ENCODE measurements at places on chromosomes 11 and 22.

GRCh38 chr11:62341588-62341987 lies 4.3 kb downstream of the ASRGL1 start:
- DNase-seq, result no peak

GRCh38 chr11:62823677-62824076 lies 8.2 kb downstream of the STX5 start:
- no peak for DNase-seq

- no peak for DNase-seq
These were observed 9.4 kb downstream of the LZTR1 start for GRCh38 chr22:20991252-20992055.

DNA sequence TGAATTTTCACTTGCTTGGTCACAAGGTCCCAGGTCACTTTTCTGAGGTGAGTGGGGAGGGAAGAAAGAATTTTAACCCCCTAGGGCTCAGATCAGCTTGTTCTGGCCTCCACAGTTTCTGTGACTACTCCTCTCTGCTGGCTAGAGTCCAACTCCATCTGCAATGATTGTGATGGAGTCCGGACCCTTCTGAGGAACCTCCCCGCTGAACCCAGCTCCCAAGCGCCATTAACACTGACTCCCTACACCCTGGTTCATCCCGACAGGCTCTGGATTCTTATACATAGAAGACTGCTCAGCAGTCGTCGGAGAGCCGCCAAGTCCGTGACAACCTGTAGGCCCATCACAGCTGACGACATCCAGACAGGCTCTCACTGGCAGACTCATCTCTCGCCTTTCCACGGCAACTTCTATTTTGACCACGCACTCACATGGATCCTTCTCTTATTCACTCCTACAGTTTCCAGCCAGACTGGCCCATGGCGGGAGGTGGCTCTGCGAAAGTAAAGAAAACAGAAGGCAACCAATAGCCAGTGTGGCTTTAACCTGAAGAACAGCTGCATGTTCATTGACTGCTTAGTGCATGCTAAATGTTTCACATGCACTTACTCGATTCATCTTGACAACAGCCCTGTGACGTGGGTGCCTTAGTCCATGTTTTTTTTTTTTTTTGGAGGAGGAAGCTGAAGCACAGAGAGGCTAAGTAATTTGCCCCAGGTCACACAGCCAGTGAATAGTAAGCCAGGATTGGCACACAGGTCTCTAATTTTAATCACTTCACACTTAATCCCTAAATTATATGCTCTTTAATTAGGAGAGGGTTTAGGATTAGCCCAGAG lies 68.0 kb upstream of the PRDM11 start:
- no peak for DNase-seq

DNA sequence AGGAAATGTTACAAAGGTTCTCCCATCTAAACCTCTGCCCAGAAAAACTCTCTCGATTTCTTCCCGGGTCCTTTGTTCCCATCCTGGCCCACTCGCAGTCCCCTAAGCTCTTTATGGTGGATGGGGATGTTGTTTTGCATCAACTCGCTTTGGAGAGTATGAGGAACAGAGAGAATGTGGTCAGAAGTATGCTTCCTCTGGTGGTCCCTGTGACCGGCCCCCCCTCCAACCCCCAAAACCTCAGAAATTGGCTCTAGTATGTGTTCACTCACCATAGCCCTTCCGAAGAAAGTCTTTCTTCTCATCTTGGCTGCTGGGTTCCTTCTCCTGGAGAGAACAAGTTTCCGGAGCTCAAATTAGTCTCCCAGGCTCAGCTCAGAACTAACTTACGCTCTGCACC lies 54.4 kb downstream of the GRAMD1B start:
- no peak for DNase-seq

- DNase-seq, result no peak
These were observed 7.9 kb downstream of the PNPLA5 start for GRCh38 chr22:43883719-43884415.

DNA sequence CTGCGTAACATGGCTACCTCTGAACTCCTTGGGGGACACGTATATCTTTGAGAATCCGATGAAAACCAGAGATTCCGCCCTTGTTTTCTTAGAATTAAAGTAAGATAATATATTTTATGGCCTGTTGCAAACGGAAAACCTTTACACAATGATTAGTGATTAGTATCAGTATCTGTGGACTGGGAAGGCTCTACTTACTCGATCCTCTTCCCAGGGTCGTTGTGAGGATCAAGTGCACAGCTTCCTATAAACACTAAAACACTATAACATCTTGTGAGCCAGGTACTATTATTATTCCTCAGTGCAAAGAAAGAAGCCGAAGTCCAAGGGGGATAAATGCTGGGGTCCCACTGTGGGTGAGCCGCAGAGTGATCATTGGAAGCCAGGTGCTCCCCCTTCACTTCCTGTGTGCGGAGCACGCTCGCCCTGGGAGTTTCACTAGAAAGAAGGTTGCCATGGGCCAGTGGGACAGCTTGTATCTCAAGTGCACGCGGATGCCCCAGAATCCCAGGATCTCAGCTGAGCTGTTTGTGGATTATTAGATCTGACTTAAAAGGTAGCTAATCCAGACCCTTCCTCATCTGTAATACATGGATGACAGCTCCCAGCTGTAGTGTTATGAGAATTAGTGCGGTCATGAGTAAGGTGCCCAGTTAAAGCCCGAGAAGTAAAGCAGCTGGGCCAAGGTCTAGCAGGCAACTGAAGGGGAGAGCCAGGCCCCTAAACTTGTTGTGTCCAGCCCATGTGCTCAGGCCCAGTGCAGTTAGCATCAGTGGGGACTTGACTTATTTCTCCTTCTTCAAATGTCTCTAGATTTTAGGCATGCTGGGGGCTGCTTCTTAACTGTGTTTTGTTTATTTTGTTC lies 839 bp downstream of the CBY1 start:
- DNase-seq, result no peak

GRCh38 chr11:35014346-35014745 lies 97.9 kb downstream of the PDHX start:
- DNase-seq, result no peak

GRCh38 chr22:46649141-46650077 lies 29.2 kb downstream of the GRAMD4 start:
- no peak for DNase-seq

DNA sequence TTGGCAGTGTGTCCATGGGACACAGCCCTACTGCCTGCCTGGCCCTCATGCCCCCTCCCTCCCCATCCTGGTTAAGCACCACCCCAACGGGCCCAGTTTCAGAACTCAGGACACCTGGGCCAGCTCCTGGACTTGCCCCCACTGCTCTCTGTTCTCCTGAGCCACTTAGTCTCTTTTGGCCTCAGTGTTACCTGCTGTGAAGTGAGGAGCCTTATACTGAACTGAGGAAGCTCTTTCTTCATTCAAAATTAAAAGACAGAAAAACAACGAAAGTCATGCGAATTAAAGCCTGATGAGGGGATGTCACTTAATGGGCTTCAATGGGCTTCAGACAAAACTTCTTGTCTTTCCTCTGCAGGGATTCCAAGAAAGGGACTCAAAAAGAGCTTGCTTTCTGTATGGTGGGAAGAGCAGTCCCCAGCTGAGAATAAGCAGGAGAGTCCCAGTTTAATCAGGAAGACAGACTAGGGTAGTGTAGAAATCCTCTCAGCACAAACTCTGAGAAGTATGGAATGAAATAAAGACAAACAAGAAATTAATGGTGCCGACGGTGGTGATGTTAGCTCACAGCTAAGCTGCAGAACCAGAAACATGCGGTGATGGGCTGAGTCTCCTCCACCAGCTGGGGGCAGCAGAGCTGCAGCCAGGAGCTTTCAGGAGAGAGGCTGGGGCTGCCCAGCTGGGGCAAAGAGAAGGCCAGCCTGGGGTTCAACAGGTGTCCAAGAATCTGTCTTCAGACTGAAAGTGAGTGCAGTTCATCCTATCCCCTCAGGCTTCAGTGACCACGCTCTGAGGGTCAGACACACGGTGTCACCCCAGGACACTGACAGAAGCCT lies 101.0 kb downstream of the GGTLC2 start:
- no peak for DNase-seq

DNA sequence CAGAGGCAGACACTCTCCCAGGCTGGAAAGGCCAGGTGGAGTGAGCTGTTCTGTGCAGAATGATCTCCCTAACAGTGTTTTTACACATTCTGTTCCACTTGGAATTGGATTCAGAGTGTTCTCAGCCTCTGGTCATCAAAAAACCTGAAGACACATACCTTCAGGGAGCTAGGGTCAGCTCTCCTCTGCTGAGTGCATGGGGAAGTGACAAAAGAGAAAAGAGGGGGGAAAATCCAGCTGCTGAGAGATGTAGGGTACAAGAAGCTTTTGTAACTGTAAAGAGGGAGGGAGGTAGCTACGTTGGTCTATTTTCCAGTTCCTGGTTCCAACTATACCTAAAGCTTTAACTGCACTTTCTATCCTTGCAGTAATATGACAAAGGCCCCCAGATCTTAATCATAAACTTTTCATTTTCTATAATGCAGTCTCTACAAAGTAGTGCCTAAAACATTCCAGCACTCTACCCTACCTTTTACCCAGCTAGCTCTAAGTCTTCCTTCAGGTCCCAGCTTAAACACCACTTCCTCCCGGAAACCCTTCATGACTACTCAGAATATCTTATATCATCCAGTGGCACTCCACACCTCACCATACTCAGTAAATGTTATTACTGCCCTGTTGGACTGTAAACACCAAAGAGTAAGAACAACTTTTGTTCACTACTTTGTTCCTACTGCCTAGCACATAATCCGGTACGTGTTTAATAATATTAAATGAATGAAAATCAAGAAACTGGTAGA lies 9.2 kb downstream of the MAPK1 start:
- DNase-seq, result no peak

DNA sequence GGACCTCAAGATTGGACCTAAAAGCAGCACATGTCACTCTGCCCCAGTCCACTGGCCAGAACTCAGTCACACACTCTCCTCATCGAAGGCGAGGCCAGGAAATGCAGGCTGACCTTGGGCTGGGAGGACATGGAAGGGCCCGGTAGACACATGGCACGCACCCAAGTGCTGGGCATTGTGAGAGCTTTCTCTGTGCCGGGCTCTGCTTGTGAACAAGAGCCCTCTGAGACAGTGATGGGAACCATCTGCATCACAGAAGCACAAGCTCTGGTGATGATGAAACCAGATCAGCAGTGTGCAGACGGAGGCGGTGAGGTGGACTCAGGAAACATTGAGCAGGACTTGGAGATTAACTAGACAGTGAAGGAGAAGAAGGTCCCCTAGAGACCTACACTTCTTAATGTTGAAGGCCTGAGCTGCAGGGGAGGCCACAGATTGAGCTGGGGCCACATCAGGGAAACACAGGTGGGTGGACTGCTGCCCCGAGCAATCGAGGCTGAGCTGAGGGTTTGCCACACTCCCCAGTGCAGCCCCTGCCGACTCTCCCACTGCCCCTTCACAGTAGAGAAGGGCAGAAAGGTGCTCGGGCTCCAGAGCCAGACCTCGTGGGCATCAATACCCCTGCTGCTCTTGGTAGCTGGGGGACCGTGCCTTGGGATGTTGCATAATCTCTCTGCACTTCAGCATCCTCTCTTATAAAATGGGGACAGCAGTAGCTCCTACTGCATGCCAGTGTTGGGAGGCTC lies 1460.5 kb downstream of the TBC1D22A start:
- DNase-seq, result no peak

DNA sequence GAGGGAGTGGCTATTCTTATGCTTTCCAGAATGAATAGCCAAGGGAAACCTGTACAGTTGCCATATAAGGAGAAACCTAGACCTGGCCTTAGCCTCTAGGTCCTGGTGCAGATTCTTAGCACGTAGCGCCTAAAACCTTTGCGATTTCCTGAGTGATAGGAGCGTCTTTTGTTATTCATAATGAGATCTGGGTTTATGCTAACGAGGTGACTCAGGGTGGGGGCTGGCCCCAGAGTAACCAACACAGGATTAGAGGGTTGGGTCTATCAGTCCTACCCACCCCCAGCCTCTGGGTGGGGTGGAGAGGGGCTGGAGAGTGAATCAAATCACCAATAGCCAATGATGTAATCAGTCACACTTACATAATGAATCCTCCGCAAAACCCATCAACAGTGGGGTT lies 73.4 kb upstream of the PARVG start:
- DNase-seq, result no peak

- no peak for DNase-seq
These were observed 166.1 kb upstream of the API5 start for GRCh38 chr11:43145653-43146052.

GRCh38 chr22:45224988-45225731 lies 15.5 kb downstream of the KIAA0930 start:
- no peak for DNase-seq

- no peak for DNase-seq
These were observed 4.4 kb downstream of the TMEM258 start for GRCh38 chr11:61787928-61788491.

- DNase-seq, result no peak
These were observed 6.0 kb downstream of the SYT9 start for GRCh38 chr11:7257724-7258123.

DNA sequence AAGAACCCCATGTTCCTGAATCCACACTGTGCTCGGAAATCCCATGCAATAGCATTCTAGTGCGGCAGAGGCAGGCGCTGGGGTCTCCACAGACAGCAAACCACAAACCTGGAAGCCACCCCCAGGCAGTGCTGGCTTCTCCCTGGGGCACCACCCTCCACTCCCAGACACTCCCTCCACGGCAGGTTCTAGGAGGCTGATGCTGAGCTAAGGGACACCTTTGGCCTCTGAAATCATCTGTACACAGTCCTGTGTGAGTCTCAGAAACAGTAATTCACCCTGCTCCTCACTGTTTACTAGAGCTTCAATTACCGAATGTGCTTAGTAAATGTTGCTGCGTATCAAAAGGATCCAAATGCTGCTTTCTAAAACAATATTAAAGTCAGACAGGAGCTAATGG lies 129.3 kb downstream of the EFCAB6 start:
- no peak for DNase-seq

- DNase-seq, result no peak
These were observed 3.5 kb downstream of the KRTAP5-10 start for GRCh38 chr11:71568704-71569349.

DNA sequence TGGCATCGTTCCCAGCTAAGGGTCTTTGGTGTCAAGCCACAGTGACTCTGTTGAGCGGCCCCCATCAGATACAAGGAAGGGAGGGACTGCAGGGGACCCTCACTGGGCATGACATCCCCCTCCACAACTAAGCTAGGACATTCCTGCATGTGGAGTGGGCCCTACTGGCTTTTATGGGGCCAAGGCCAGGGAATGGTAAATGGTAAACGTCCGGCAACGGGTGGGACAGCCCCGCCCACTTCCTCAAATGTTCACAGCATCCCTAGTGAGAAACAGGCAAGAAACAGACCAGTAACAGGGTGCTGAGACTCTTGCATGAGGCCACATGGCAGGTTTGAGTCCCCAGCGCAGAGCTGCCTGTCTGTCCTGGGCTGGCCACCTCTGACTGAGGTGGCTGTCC lies 4.4 kb downstream of the TMPRSS6 start:
- no peak for DNase-seq

- no peak for DNase-seq
These were observed 26.3 kb upstream of the ALDH3B2 start for GRCh38 chr11:67700548-67701262.

DNA sequence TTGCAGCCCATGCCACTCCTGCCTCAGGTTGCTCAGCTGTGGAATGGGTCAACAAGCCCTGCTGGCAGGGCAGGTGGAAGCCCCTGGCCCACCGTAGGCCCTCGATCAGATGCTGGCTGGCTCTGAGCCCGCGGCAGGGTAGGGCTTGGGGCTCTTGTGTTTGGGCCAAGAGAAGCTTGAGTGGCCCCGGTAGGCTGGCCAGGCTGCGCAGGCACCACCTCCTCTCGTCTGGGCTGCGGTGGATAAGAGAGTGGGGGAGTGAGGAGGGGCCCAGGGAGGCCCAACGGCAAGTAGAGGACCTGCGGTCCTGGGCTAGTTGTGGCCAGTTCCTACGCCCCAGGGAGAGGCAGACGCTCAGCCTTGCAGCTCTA lies 115.2 kb downstream of the CEP164 start:
- DNase-seq, result no peak
